ENCODE measurements at places on chromosomes 4 and X.

GRCh38 chr4:42083816-42084215 lies 68.6 kb downstream of the BEND4 start:
- no peak for DNase-seq

DNA sequence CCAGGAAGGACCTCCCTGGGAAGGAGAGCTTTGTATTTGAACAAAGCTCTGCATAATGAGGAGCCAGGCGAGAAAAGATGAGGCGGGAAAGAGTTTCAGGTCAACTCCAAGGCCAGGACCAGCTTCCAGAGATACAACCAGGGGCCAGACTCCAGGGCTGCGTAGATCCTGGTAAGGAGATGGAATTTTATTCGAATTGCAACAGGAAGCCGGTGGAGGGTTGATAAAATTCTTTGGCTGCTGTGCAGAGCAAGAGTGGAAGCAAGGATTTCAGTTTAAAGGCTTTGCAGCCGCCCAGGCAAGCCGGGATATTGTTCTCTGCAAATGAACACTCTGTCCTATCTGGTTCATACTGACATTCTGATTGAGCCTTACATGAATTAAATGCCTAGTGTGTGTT lies 40.2 kb upstream of the CBR4 start:
- no peak for DNase-seq

- DNase-seq: no peak
Observed at GRCh38 chr4:82223715-82224114, 150.1 kb downstream of the HNRNPD start.

- no peak for DNase-seq
Observed at GRCh38 chr4:183798301-183799253, 106.5 kb upstream of the STOX2 start.

GRCh38 chr4:56743550-56743949 lies 62.5 kb upstream of the HOPX start:
- no peak for DNase-seq

- no peak for DNase-seq
Observed at GRCh38 chr4:91754716-91755115, 549.0 kb upstream of the GRID2 start.

DNA sequence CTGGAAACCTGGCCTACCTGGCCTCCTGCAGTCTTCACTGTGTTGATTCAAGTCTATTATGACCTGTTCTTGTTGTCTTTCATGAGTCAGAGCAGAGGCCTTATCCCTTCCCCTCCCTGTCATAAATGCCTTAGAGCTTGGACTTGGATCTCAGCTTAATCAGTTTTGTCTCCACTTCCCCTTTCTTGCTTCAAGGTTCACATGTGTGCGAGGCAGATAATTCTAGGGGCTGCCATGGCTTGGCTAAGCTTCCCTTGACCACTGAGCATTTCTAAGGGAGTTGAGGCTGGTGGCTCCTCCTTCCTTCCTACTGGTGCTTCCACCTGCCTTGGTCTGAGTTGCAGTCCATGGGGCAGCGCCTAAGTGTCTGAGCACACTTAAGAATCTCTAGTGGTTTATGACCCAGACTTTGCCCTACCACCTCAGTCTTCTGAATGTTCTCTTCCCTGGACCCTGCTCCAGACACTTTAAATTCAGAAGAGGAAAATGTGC lies 1.7 kb upstream of the HEPH start:
- DNase-seq: no peak

GRCh38 chr4:99723612-99724011 lies 66.0 kb upstream of the C4orf54 start:
- DNase-seq: no peak

- no peak for DNase-seq
Observed at GRCh38 chr4:140157341-140157740, 3.4 kb upstream of the MAML3 start.

DNA sequence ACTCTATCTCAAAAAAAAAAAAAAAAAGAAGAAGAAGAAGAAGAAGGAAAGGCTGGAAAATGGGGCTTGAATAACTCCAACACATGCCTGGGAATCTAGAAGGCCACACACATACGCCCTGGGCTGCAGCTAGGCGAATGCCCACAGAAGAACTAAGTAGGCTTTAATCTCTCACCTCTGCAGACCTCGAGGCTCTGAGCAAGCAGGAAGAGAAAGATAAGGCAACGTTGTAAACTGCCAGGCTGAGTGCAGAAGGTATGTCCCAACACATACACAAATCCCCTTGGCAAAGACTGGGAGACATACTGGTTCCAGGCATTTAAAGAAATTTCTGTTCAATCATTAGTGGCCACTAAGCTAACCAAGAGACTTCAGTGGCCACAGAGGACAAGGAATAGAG lies 18.4 kb downstream of the SLC38A5 start:
- no peak for DNase-seq

GRCh38 chr4:59539401-59539800 lies 1660.7 kb upstream of the ADGRL3 start:
- no peak for DNase-seq

GRCh38 chr4:94208266-94208665 lies 601 bp downstream of the SMARCAD1 start:
- DNase-seq: no peak

DNA sequence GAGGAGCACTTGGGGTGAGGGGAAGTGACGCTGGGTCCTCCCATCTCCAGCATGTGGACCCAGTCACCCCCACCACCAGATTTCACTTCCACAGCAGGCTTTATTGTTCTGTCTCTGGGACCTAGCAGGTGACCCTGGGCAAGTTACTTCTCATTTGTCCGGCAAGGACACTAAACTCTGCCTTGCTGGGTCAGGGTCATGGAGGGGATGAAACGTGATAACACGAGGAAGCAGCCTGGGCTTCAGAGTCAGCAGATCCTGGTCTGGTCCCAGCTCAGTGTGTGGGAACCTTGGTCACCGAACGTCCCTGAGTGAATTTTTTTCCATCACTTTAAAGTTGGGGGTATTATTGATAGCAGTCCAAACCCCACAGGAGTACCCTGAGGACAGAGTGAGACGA lies 3.9 kb downstream of the UBA1 start:
- no peak for DNase-seq
